Urinary bladder (tissue), 4 donors: ENCODE measurements at places on chromosomes 12 and 14. TPM values are rescaled to one million over a fixed set of nuclear protein-coding genes. Genes with fewer than 3 reads are reported as not detected.

Gene TEX52
- total RNA-seq, result not detected

Gene ARHGEF25
- total RNA-seq, result 64.1 TPM

Gene BDKRB1
- total RNA-seq, result 3.0 TPM

Gene EAPP
- 61.5 TPM for total RNA-seq

Gene CDCA3
- total RNA-seq, result 12.3 TPM

Gene DEPDC4
- total RNA-seq, result 3.4 TPM

Gene CPNE6
- 0.58 TPM for total RNA-seq
